ENCODE measurements at places on chromosomes 13 and 19.
A peak's percentile ranks its signal among the peaks of the same experiment; 100 is the strongest.

DNA sequence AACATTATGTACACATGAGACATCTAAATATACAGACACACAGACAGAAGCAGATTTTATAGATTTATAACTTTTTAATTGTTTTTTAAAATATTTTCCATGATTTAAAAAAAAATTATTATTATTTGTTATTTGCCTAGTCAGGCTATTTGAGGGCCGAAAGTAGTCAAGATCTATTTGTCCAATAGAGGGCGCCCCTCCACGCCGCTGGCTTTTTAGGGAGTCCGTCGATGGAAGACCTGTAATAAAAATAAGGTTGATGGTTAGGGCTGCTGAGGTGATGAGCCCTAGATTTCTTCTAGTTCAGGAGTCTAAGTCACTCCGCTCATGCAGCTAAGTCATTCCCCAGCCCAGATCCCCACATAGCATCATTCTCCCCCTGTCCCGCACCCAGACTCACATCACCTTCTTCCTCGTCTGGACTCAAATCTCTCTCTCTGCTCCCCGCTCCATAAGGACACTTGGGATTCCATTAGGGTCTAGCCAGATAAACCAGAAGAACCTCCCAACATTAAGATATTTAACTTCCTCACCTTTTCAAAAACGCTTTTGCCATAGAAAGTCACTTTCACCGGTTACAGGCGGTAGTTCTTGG is 33.9 kb upstream of the CEACAM21 start:
- peak; percentile 64 for DNase-seq

GRCh38 chr19:18869023-18869618 is 26.8 kb downstream of the CERS1 start:
- no peak for DNase-seq

GRCh38 chr19:3333662-3334061 is 32.7 kb upstream of the NFIC start:
- no peak for DNase-seq

DNA sequence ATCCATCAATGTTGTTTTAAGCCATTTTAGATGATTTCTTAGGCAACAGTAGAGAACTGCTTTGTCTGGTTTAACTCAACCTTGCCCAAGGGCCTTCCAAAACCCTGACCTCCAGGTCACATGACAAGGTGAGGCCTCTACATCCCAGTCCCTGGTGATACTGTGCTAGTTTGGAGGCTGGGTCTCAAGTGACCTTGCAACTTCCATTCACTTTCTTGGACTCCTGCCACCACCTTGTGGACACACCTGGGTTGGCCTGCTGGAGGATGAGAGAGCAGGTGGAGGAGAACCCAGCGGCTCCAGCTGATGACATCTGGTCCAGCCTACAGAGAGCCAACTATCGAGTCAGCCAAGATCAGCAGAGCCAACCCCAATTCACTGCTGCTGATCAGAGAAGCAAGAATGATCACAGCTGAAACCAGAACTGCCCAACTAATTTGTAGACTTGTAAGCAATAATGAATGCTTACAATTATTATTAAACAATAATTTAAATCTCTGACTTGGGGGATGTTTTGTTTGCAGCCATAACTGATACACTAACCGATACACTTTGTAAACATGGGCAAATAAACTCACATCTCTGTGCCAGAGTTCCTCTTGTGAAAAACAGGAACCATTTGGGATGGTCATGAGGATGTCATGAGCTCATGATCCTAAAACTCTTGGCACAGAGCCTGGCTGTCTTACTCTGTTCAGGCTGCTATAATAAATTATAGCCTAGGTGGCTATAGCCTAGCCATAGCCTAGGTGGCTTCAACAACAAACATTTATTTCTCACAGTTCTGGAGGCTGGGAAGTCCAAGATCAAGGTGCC is 11.5 kb downstream of the FAM187B start:
- no peak for DNase-seq

GRCh38 chr19:8491574-8491973 is 10.9 kb downstream of the PRAM1 start:
- DNase-seq = no peak

GRCh38 chr13:32497589-32497988 is 41.0 kb downstream of the N4BP2L2 start:
- DNase-seq = no peak

DNA sequence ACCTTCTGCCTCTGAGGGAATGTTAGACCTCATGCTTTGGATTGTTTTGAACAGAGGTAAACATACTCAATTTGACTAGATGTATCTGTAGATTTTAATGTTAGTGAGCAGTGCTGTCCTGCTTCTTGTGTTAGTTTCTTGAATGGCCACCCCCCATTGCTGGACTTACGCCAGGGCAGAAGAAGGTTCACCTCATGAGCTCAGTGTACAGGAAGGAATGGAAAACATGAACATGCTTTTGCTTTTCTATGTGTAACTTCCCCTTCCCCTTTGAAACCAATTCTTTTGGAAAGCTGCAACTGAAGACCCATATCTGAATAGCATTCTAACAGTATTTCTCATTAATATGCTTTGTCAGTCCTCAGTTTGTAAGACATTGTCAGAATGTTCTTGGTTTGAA is 32.3 kb downstream of the WASF3 start:
- no peak for DNase-seq

GRCh38 chr13:28373810-28374209 is 121.1 kb downstream of the FLT1 start:
- no peak for DNase-seq

DNA sequence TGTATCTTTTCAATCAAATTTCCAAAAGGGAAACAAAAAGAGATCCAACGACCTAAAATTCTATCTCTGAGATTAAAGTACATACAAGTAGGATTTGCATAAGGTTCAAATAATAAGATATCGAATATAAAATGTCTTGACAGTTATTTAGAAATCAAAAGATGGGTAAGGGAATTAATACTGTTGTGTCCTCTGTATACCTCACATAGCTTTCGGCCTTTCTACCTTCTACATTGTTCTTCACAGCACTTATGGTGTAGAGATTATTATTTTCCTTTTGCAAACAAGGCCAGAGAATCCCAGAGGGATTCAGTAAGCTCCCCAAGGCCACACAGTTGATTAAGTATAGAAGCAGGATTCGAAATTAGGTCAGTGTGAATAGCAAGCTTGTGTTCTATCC is 403.6 kb downstream of the SPRY2 start:
- DNase-seq = no peak

DNA sequence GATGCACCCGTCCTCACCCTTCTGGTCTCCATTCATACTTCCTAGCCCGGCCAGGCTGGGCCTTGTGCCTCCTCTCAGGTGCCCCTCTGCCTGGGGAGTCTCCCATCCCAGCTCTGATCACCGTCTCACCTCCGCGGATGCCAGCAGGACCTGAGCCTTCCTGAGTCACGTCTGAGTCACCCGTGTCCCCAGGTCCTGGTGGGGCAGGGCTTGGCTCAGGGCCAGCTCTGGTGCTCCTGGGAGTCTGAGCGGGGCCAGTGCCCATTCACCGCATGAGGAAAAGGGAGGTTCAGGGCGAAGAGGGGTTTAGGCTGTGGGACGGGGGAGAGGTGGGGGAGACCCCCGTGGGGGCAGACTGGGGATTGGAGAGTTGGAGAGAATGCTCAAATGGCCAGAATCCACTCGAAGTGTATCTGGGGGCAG is 593 bp downstream of the ATP8B3 start:
- peak; percentile 65 for DNase-seq

DNA sequence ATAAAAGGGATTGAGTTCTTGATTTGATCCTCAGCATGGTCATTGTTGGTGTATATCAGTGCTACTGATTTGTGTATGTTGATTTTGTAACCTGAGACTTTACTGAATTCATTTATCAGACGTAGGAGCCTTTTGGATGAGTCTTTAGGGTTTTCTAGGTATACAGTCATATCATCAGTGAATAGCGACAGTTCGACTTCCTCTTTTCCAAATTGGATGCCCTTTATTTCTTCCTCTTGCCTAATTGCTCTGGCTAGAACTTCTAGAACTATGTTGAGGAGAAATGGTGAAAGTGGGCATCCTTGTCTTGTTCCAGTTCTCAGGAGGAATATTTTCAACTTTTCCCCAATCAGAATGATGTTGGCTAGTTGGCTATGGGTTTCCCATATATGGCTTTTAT is 27.0 kb downstream of the POMP start:
- no peak for DNase-seq

DNA sequence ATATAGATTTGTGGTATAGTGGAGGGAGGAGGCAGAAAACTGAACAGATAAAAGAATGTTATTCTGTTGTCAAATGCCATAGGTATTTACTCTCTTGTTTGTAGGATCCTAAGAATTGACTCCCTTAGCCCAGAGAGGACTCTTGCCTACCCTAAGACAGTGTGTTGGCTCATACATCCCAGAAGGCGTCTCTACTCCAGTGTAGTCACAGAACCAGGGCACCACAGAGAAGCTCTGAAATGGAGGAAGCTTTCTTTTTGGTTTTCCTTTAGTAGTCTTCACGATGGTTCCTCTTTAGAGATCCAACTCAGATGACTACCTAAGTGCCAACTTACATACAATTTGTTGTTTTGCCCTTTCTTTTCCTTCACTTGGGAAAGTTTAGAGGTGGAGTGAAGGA is 14.0 kb downstream of the GPR183 start:
- DNase-seq = no peak

- DNase-seq = no peak
Observed at GRCh38 chr13:45510672-45511071, 45.9 kb downstream of the COG3 start.

GRCh38 chr19:40277356-40278059 is 7.6 kb downstream of the AKT2 start:
- no peak for DNase-seq

DNA sequence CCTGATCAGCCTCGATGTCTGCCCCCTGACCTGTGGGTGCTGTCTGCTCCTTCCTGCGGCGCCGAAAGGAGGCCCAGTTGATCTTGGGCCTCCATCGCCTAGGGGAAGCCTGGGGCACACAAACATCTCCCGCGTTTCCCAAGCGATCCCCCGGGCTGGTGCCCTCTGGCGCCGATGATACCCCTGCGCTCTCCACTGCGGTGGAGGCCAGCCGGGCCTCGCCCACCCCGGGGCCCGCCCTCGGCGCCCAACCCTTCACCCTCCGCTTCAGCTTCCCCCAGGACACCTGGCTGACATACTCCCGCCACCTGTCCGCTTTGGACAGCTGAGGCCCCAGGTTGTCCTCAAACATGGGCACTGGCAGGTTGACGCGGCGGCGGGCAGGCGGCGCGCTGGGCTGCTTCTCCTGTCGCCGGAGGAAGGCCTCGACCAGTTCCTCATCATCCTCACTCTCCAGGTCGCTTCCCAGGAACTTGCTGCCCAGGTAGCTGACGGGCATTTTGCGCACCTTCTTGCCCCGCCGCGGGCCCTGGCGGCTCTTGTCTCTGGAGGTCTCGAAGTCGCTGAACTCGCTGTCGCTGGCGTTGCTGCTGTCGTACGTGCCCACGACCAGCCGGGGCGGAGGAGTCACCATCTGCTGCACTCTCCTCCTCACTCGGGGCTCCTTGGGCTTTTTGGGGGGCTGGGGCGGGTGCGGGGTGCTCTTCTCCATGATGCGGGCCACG is 1.3 kb downstream of the CCDC8 start:
- no peak for DNase-seq

GRCh38 chr13:104920091-104920490 is 1615.4 kb downstream of the EFNB2 start:
- DNase-seq = no peak

- DNase-seq = no peak
Observed at GRCh38 chr13:110283736-110284517, 23.0 kb downstream of the COL4A1 start.

DNA sequence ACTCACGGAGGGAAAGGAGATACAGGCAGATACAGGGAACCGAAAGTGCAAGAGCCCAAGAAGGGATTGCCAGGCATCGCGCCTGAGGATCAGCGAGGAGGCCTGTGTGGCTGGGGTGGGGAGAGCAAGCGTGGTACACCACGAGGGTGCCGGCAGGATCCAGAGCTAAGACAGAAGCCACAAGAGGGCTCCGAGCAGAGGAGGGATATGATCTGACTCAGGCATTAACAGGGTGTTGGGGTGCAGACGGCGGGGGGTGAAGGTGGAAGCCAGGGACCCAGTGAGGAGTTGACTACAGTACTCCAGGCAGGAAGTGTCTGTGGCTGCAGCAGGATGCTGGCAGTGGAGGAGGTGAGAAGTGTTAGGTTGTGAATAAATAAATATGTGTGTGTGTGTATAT is 5.4 kb upstream of the PPP1R37 start:
- peak; percentile 76 for DNase-seq

- no peak for DNase-seq
Observed at GRCh38 chr13:76239031-76239680, 603.0 kb downstream of the LMO7 start.

DNA sequence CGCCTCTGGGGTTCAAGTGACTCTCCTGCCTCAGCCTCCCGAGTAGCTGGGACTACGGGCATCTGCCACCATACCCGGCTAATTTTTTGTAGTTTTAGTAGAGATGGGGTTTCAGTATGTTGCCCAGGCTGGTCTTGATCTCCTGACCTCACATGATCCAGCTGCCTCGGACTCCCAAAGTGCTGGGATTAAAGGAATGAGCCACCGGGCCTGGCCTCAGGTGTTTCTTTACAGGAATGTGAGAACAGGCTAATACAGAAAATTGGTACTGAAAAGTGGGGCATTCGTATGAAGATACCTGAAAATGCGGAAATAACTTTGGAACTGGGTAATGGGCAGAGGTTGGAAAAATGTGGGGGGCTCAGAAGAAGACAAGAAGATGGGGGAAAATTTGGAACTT is 2.8 kb upstream of the CDC16 start:
- no peak for DNase-seq

DNA sequence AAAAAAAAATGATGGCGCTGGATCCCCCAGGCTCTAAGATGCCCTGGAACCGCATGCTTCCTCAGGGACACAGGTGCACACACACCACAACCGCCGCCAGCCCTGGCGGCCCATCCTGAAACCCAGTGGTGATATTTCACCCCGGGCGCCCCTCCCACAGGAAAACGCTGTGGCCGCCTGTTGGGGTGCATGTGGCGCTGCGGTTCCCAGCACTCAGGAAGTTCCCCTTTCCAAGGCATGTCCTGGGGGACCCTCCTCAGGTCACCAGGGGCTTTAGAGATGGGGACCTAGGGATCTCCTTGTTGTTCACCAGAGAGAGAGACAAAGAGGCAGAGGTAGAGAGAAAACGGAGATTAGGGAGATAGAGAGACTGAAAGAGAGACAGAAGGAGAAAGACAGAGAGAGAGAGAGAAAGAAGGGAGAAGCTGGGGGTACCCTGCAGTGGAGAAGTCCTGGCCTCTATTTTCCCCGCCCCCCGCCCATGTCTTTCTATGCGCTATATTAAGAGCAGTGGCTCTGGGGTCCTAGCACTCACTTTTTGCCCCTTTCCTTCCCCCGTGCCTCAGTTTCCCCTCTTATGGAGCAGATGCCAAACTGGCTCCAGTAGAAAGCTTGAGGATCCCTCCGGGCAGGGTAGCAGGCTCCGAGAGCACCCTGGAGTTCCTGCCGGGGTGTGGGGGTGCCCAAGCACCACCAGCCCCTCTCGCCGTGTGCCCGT is 2.3 kb downstream of the ADGRE2 start:
- DNase-seq = no peak

DNA sequence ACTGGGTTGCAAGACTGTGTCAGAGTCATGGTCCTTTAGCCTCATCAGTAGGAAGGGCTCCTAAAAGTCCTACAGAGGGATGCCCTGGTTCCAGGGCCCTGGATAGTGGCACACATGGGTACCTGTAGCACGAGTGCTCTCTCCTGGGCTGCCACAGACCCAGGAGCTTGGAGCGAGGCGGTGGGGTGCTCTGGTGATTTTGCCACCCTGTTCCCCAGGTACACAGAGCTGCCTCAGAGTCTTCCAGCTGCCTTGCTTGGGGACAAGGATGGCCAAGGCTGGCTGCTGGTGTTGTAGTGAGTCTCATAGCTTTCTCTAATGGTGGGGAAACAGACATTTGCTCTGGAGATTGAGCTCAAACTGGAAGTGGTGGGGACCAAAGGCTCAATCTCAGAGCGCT is 53.9 kb upstream of the OLFM4 start:
- no peak for DNase-seq

All from stimulated activated effector memory CD8-positive, alpha-beta T cell treated with anti-CD3 and anti-CD28 coated beads, Interleukin-12 subunit alpha, Interleukin-12 subunit beta, amount 100 ng/mL, for 72 hours (primary cell).